ENCODE measurements at places on chromosomes 16 and 17.

- H3K4me1 ChIP-seq, result peaks cover 5% of the 10 kb centered on the region
- H3K27ac ChIP-seq, result no peak overlapping the region
- H3K36me3 ChIP-seq, result no peaks in the 10 kb centered on the region
- DNase-seq, result no peak
- H3K27me3 ChIP-seq, result peaks cover 13% of the 10 kb centered on the region
- no peak overlapping the region for H3K4me3 ChIP-seq
These were observed 52.6 kb upstream of the ACSF3 start for GRCh38 chr16:89040861-89041570.

GRCh38 chr16:29028457-29029167, 43.8 kb downstream of the LAT start:
- peaks cover 2% of the 10 kb centered on the region for H3K27me3 ChIP-seq
- no peak overlapping the region for H3K27ac ChIP-seq
- DNase-seq, result no peak
- no peak overlapping the region for H3K4me3 ChIP-seq

DNA sequence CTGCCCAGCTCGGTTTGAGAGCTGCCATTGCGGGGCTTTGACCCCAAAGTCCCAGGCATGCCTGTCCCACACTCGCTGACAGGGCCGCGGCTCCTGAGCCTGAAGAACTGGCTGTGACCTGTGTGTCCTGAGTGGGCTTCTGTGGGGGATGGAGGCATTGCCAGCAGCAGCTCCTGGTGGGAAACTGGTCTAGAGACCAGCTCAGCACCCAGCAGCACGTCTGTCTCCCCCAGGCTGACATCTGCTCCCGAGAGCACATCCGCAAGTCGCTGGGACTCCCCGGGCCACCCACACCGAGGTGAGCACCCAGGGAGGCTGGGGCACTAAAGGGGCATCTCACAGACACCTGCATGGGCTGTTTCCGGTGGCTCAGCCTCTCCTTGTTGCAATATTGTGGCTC, 13.4 kb downstream of the ENDOV start:
- no peaks in the 10 kb centered on the region for H3K4me1 ChIP-seq
- H3K27ac ChIP-seq, result no peak overlapping the region
- H3K36me3 ChIP-seq, result no peaks in the 10 kb centered on the region
- H3K4me3 ChIP-seq, result no peak overlapping the region
- no peak for DNase-seq
- no peaks in the 10 kb centered on the region for H3K27me3 ChIP-seq

GRCh38 chr17:53527473-53527872, 295.3 kb upstream of the KIF2B start:
- H3K4me1 ChIP-seq, result no peaks in the 10 kb centered on the region
- no peak overlapping the region for H3K27ac ChIP-seq
- DNase-seq, result no peak
- no peaks in the 10 kb centered on the region for H3K27me3 ChIP-seq
- no peak overlapping the region for H3K4me3 ChIP-seq

GRCh38 chr17:75856062-75856756, 1.1 kb upstream of the WBP2 start:
- peak; percentile 55 for DNase-seq
- no peaks in the 10 kb centered on the region for H3K36me3 ChIP-seq
- H3K27ac ChIP-seq, result peak overlapping the region; percentile 79
- H3K27me3 ChIP-seq, result no peaks in the 10 kb centered on the region
- peaks cover 13% of the 10 kb centered on the region for H3K4me1 ChIP-seq
- H3K4me3 ChIP-seq, result no peak overlapping the region

- no peak overlapping the region for H3K27ac ChIP-seq
- peaks cover under 1% of the 10 kb centered on the region for H3K36me3 ChIP-seq
- H3K4me3 ChIP-seq, result peak overlapping the region; percentile 89
- H3K4me1 ChIP-seq, result peaks cover 53% of the 10 kb centered on the region
These were observed 3.1 kb upstream of the SOX9 start for GRCh38 chr17:72117535-72118334.

DNA sequence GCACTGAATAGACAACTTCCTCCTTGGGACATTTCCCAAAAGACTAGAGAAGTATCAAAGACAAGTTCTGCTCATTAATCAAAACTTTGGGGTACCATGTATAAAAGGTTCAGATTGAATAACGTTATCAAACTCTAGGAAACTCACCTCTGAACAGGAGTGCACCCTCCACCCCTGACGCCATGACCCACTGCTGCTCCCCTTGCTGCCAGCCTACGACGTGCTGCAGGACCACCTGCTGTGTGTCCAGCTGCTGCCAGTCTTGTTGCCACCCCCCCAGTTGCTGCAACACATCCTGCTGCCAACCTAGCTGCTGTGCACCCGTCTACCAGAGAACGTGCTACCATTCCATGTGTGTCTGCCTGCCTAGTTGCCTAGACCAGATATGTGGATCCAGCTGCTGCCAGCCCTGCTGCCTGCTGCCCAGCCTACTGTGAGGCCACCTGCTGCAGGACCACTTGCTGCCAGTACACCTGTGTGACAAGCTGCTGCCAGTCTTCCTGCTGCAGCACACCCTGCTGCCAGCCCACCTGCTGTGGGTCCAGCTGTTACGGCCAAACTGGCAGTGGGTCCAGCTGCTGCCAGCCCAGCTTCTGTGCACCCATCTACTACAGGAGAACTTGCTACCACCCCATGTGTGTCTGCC, 13.8 kb upstream of the KRTAP9-2 start:
- H3K27ac ChIP-seq, result no peak overlapping the region
- H3K27me3 ChIP-seq, result peaks cover 61% of the 10 kb centered on the region
- H3K4me1 ChIP-seq, result no peaks in the 10 kb centered on the region
- H3K4me3 ChIP-seq, result no peak overlapping the region
- no peak for DNase-seq

DNA sequence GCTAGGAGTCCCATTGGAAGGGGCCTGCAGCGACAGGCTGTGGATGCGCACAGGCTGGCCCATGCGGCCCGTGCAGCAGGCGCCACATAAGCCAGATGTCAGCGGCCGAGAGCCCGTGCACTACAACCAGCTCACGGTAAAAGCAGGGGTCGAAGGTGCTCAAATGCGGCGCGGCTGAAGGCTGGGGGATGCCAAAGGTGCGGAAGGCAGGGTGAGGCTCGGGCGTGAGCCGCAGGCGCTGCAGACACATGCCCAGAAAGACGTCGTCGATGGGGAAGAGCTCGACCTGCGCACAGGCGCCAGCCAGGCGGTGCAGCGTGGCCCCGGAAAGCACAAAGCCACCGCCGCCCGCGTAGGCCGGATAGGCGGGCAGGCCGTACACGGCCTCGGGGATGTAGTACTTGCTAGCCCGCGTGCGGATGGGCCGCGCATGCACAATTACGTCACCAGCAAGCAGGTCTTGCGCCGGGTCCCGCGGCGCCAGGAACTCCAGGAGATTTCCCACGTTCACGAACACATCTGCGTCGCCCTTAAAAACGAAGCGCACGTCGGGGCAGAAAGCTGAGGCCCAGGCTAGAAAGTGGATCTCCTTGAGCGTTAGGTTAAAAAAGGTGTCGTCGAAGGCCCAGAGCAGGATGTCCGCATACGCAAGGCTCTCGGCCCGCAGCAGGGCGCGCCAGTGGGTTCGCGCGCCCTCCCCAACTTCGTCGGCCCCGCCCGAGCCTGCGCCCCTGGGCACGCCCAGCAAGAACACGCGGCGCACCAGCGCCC, 1.3 kb downstream of the B3GNT9 start:
- no peak for DNase-seq
- peaks cover 16% of the 10 kb centered on the region for H3K36me3 ChIP-seq
- H3K4me3 ChIP-seq, result peak overlapping the region; percentile 25
- peaks cover 4% of the 10 kb centered on the region for H3K4me1 ChIP-seq
- H3K27me3 ChIP-seq, result peaks cover 43% of the 10 kb centered on the region
- H3K27ac ChIP-seq, result no peak overlapping the region

GRCh38 chr17:78497115-78497540, 80.1 kb downstream of the DNAH17 start:
- H3K27ac ChIP-seq, result no peak overlapping the region
- H3K4me3 ChIP-seq, result no peak overlapping the region
- no peaks in the 10 kb centered on the region for H3K27me3 ChIP-seq
- H3K4me1 ChIP-seq, result peaks cover 6% of the 10 kb centered on the region
- H3K36me3 ChIP-seq, result no peaks in the 10 kb centered on the region

GRCh38 chr16:66904846-66905632, 13.6 kb downstream of the CDH16 start:
- peaks cover 5% of the 10 kb centered on the region for H3K27me3 ChIP-seq
- H3K27ac ChIP-seq, result no peak overlapping the region
- no peak overlapping the region for H3K4me3 ChIP-seq
- H3K36me3 ChIP-seq, result no peaks in the 10 kb centered on the region
- DNase-seq, result no peak
- peaks cover under 1% of the 10 kb centered on the region for H3K4me1 ChIP-seq

DNA sequence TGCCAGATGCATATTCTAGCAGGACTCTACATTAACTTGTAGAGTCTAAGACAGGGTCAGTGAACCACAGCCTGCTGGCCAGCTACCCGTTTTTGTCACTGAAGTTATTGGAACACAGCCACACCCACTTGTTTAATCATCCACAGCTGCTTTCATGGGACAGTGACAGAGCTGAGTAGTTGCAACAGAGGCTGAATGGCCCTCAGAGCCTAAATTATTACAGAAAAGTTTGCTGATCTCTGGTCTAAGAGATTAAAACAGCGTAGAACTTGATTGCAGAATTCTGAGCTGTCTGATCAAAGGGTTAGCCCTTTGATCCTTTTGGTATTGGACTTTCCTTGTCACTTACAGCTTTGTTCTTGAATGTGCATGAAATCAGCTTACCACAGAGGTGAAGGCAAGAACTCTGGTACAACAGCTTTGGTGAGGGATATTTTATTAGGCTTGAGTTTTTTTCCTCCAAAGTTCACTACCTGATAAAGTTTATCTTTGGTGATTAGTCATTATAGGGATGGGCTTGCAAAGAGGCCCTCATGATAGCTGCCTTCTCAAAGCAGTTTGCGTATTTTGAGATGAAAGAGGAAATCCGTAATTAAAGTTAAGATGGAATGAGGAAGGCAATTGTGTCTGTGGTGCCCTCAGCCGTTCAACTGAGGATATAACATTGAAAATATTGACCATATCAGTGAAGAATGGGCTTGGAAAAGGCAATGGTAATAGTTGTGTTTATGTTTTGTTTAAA, 23.6 kb downstream of the ALDH3A2 start:
- H3K27ac ChIP-seq, result no peak overlapping the region
- no peaks in the 10 kb centered on the region for H3K27me3 ChIP-seq
- peaks cover 21% of the 10 kb centered on the region for H3K36me3 ChIP-seq

GRCh38 chr17:10984220-10984619, 146.3 kb upstream of the PIRT start:
- H3K4me3 ChIP-seq, result no peak overlapping the region
- peaks cover 9% of the 10 kb centered on the region for H3K27me3 ChIP-seq
- no peak for DNase-seq
- H3K36me3 ChIP-seq, result no peaks in the 10 kb centered on the region
- peaks cover 11% of the 10 kb centered on the region for H3K4me1 ChIP-seq
- H3K27ac ChIP-seq, result peak overlapping the region; percentile 51

GRCh38 chr17:66892246-66892645, 57.3 kb downstream of the CACNG5 start:
- H3K4me3 ChIP-seq, result no peak overlapping the region
- H3K27me3 ChIP-seq, result no peaks in the 10 kb centered on the region
- H3K4me1 ChIP-seq, result peaks cover 5% of the 10 kb centered on the region
- no peak for DNase-seq
- no peaks in the 10 kb centered on the region for H3K36me3 ChIP-seq

DNA sequence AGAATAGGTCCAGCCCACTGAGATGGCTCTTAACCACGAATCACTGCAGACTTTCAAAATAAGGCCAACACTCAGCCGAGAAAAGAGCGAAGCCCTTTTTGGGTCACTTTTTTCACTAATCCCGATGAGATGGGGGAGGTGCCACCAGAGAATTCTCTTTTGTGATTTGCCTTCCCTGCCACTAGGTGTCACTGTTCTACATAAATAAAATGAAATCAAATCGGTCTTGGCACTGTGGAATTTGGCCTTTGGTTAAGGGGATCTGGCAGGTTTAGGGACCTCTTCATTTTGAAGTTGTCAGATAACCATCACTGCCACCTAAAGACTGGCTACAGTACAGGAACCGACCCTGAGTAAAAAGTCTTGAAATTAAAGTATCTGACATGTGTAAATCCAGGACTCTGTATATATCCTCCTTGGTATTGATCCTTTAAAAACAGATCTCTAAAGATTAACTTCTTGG, 147.0 kb downstream of the HS3ST4 start:
- no peaks in the 10 kb centered on the region for H3K36me3 ChIP-seq
- DNase-seq, result peak; percentile 31
- peaks cover 21% of the 10 kb centered on the region for H3K4me1 ChIP-seq
- peak overlapping the region; percentile 66 for H3K4me3 ChIP-seq

DNA sequence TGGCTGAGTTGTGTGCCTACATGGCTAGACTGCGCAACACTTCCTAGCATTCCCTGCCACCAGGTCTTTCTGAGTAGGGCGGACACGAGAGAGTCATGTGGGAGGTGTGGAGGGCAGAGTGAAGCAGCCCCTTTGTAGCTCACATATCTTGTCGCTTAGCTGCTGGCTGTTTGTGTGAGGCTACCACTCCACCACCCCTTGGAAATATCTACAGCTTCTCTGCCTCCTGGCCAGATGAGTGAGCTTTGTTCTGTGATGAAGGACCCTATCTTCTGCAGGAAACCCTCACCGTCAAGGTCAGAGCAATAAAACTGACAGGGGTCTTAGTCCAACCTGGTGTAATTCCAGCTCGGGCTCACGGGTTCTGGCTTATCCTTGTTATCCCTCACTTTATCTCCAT, 232.1 kb upstream of the ASIC2 start:
- DNase-seq, result no peak
- no peak overlapping the region for H3K27ac ChIP-seq
- H3K27me3 ChIP-seq, result peaks cover 4% of the 10 kb centered on the region
- H3K36me3 ChIP-seq, result no peaks in the 10 kb centered on the region

DNA sequence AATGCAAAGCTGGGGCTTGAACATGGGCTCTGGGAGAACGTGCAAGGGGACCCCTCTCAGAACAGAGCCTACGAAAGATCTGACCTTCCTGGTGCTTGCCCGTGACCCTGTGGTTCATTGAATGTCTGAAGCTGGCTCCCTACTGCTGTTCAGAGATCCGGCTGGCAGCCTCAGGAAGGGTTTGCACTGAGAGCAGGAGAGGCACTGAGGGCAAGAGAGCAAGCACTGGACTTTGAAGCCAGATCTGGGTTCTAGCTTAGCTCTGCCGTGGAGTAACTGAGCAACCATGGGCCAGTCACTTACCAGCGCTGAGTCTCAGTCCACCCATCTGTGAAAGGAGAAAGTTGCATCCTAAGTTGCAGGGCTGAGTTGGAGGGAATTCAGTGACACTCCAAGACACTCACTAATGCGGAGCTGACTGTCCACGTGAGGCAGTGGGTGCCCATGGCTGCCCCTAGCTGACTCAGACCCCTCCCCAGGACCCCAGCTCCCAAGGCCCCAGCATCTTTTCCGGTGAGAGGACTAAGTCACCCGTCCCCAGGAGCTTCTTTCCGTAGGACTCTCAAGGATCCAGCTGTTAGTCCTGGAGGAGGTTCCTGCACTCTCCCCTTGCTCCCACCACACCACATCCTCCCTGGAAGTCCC, 41.3 kb downstream of the BEAN1 start:
- peaks cover 8% of the 10 kb centered on the region for H3K27me3 ChIP-seq
- DNase-seq, result no peak
- H3K4me3 ChIP-seq, result no peak overlapping the region
- no peak overlapping the region for H3K27ac ChIP-seq

GRCh38 chr17:77894126-77894956, 64.2 kb upstream of the TNRC6C start:
- no peaks in the 10 kb centered on the region for H3K36me3 ChIP-seq
- no peaks in the 10 kb centered on the region for H3K27me3 ChIP-seq
- H3K4me1 ChIP-seq, result peaks cover 10% of the 10 kb centered on the region
- no peak for DNase-seq
- peak overlapping the region; percentile 43 for H3K27ac ChIP-seq
- H3K4me3 ChIP-seq, result no peak overlapping the region

Measured in neural crest cell (in vitro differentiated cells).